Prostate gland (tissue), 2 donors: ENCODE measurements at places on chromosomes 3 and 15.
A peak's percentile ranks its signal among the peaks of the same experiment; 100 is the strongest.

DNA sequence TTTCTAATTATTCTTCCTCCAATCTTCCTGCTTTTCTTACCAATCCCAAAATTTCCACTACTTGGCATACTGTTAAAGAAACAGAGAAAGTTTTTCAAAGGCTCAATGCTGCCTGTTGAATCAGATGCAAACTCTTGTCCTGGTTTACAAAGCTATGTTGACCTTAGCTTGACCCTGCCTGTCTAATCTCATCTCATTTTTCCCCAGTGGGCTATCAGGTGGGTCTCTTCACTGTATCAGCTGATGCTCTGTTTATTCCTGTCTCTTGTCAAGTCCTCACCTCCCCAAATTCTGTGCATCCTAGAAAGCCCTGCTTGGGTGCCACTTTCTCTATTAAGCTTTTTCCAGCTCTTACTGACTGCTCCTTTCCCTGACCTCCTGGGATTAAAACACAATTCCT lies 18.2 kb downstream of the NFKBIZ start:
- no peak for DNase-seq

DNA sequence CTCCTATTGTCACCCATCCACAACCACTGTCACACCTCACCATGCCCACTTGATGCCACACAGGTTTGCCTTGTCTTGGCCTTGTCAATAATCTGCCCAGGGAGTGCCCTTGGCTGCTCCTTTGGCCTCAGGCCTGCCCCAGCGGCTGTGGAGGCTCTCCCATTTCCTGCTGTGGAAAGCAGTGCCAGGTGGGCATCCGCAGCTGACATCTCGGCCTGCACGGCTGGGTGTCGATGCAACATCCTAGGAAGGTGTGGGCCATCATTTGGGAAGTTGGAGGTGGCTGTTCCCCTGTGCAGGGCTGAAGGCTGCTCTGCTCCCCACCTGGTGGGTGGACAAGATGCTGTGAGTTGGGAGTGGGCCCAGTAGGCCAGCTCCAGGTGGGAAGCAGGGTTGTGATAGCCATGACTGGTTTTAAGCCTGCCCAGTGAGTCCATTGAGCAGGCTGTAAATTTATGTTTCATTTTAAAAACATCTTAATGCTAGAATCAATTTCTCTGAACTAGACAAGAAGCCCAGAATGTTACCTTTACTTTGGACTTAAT lies 12.5 kb downstream of the DNAH1 start:
- no peak for DNase-seq

- no peak for DNase-seq
Measured at GRCh38 chr3:19645093-19645492, 288.9 kb downstream of the EFHB start.

GRCh38 chr3:29201604-29202003 lies 79.3 kb upstream of the RBMS3 start:
- DNase-seq: no peak

DNA sequence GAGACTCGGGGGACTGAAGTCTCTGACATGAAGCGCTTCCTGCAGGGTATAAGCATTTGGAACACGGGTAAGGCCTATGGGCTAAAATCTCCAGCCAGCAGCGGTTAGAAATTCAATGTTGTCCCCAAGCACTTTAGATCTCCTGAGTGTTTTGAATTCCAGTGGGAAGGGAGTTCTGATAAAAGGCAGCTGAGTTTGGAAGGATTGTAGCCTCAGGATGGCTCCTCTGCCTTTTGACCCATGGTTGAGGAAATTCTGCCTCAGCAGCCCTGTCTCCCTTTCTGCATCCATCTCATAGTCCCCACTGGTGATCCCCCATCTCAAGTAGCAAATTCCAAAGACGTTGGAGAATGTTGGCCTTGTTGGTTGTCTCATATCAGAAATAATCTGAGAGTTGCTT lies 24.2 kb upstream of the HACD2 start:
- DNase-seq: no peak

GRCh38 chr3:8253201-8253600 lies 248.4 kb upstream of the LMCD1 start:
- DNase-seq: no peak

- no peak for DNase-seq
Measured at GRCh38 chr3:143389388-143389787, 269.8 kb downstream of the CHST2 start.

DNA sequence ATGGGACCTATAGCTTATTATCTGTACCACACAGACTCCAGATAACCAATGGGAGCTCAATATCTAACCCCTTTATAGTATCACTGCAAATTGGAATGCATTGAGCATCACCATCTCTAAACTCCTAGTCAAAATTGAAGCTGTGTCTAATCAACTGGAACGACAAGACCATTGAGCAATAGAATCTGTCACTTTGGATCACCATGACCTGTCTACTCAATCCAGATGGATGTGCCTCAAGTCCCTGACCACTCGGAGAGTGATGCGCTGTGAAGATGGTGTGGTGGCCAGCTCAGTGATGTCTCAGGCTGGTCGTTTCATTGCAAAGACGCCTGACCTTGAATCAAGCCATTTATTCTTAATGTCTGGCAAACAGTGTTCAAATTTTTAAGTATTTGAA lies 160.5 kb downstream of the SEMA6D start:
- DNase-seq: no peak

DNA sequence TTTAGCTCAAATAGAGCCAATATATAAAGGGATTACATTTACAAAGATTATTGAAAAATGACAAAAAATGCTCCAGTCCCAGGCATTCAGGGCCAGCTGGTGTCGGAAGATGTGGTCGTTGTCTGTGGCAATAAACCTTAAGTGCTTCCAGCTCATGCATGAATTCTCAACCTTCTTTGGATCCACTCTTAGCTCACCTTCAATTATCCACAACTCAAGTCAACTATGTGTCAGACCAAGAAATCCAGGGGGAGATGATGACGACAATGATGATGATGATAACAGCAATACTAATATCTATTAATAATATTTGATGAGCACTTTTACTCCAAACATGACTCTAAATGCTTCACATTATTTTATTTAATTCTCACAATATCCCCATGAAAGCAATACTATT lies 53.6 kb upstream of the PXYLP1 start:
- no peak for DNase-seq

DNA sequence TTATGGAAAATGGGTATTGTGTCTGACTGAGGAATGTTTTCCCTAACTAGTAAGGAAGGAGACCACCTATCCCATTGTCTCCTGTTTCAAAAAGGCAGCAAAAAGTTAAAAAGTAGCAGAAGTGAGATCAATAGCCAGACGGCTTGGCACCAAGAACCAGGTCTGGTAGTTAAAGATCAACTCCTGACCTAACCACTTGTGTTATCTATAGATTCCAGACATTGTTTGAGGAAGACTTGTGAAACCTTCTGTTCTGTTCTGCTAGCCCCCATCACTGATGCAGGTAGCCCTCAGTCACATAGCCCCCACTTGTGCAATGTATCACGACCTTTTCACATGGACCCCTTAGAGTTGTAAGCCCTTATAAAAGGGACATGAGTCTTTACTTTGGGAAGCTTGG lies 46.3 kb upstream of the C2CD4B start:
- DNase-seq: no peak

DNA sequence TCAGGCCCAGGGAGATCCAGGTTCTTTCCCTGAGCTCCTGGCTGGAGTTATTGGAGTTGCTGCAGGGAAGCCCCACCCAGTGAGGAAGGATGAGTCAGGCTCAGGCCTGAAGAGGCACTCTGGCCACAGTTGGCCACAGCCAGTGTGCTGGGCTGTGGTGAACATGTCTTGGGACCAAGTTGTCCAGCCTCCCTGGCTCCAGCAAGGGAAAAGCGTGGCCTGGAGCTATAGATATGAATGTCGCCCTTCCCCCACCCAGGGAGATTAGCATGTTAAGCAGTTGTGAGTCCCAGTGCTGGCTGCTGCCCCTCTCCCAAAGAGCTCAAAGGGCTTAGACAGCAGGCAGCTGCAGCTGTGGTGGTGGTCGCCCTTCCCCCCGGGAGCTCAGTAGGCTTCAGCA lies 963.2 kb downstream of the ROBO2 start:
- no peak for DNase-seq

DNA sequence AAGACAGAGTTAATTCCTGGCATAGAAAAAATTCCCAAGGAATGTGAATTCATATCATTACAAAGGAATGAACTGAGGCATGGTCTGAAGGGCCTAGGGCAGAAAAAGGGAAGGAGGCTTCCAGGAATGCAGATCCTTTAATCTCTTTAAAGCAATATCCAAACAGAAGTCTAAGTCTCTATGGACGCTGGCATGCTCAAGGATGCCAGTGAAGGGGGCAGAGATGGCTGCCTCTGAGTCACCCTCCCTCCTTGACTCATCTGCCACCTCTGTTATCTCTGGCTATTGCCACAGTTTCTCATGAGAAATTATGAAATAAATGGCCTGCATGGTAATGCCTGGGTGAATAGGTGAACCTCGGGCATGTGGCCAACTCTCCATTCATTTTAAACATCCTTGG lies 96.3 kb upstream of the BCL6 start:
- DNase-seq: no peak

DNA sequence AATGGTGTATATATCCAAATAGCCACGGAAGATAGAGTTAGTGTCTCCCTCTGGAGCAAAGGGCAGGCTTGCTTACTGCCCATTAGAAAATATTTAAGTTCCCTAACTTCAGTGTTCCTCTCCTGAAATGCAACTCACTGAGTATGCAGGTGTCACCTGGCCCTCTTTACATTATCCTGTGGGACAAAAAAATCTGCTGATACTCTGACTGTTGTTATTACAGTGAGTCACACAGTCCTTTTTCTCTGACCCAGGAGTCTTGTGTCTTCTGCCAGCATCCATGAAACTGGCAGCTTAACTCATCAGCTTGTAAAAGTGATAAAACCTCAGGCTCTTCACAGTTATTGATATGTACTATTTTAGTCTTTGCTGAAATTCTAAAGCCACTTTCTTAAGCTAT lies 42.2 kb upstream of the RASGRF1 start:
- no peak for DNase-seq

DNA sequence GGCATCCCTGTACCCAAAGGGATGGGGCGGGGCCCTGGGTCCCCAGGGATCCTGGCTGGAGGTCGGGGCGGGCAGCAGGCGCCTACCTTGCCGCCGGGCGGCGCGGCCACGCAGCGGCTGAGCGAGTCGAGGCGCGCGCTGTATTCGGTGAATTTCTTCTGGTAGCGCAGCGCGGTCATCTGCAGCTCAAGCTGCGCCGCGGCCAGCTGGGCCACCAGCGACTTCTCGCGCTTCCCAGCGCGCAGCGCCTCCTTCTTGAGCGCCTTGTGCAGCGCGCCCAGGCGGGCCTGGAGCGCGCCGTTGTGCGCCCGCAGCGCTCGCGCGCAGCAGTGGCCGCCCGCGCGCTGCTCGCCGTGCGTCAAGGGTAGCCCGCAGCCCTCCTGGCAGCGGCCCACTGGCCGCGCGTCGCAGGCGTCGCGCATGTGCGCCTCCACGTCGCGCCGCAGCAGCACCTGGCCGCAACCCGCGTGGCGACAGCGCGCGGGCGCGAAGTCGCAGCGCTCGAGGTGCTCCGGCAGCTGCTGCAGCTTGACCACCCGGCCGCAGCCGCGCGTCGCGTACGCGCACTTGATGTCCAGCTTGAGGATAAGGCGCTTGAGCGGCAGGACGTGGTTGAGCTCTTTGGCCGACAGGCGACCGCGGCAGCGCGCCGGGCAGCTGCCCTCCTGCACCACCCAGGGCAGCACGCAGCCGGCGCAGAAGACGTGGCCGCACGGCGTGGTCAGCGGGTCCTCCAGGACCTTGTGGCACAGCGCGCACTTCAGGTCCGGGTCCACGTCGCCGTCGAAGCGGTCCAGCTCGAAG lies 522 bp downstream of the PDZRN3 start:
- DNase-seq: peak; percentile 42

- DNase-seq: no peak
Measured at GRCh38 chr3:189914799-189915198, 205.9 kb downstream of the P3H2 start.

- DNase-seq: no peak
Measured at GRCh38 chr3:106789276-106789675, 588.0 kb upstream of the CCDC54 start.

GRCh38 chr15:58040150-58040549 lies 25.4 kb downstream of the ALDH1A2 start:
- DNase-seq: no peak

DNA sequence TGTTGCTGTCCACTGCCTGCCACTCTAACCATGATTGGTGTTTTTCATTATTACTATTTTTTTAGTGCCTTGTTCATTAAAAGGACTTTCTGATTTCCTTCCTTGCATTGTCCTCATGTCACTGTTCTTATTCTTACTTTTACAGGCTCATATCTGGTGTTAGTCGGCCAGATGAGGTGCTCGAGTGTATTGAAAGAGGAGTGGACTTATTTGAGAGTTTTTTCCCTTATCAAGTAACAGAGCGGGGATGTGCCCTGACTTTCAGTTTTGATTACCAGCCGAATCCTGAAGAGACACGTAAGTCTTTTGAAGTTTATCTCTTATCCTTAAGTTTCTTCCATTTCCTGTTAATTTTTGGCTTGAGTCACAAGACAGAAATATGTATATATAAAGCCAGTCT lies 23.2 kb downstream of the QTRT2 start:
- no peak for DNase-seq

DNA sequence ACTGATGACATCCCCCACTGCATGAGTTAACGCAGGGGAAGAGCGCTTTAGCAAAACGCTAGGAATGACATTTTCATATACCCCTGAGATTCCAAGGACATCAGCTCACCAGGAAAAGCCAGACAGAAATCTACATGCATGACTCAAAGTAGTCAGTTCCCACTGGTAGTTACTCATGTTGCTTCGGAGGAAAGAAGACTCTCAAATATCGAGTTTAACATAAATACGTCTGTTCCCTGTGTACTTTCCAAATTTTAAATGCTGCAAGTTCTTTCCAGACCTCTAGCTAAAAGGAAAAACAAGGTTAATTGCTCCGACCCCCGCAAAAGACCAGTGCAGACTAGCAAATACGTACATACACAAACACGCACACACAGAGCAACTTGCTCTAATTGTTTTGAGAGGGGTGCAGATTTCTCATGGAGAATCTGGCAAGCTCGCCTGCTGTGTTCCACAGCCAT lies 115.4 kb upstream of the PRICKLE2 start:
- DNase-seq: no peak

- peak; percentile 43 for DNase-seq
Measured at GRCh38 chr3:148625095-148625736, 72.5 kb upstream of the AGTR1 start.

DNA sequence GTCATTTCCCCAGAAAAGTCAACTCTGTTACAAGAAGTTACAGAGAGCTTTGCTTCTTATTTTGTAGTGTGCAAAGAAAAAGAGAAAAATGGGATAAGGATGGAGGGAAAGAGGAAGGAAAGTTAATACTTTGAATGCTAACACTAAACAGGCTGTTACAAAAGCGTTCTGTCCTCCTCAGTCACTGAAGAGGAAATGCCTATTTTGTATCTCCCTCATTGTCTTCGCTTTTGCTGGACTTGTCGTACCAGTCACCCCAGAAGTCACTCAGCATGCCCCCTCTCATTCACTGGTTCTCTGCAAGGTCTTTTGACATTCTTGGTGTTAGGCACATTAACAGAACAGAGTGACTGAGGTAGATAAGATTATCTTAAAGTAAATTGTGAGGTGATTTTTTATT lies 129.6 kb downstream of the ALCAM start:
- DNase-seq: no peak

GRCh38 chr15:25635191-25635590 lies 196.4 kb upstream of the UBE3A start:
- DNase-seq: no peak

GRCh38 chr3:103976931-103977339 lies 1389.8 kb upstream of the ALCAM start:
- DNase-seq: no peak
